Stimulated activated CD4-positive, alpha-beta T cell treated with anti-CD3 and anti-CD28 coated beads, Interleukin-12 subunit alpha, Interleukin-12 subunit beta, amount 100 ng/mL, for 4 hours (primary cell): ENCODE measurements at places on chromosomes 12 and 14.

GRCh38 chr12:104276273-104277131 is 27.0 kb upstream of the EID3 start:
- no peak for DNase-seq

GRCh38 chr12:114729731-114730130 is 45.8 kb upstream of the TBX3 start:
- DNase-seq = no peak

DNA sequence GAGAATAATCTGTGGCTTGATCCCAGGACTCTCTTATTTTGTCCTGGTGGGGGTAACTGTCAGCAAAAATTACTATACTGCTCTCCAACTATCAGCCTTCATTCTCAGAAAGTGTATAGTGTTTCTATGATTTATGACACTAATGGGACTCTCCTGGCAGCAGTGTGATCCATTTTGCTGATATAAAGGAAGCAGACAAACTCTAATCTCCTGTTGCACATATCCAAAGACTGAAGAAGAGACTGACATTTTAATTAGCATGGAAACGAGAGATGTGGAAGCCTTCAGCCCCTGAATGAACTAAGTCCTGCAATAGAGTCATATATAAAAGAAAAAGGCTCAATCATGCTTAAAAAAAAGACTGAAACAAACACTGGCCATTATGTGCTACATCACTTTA is 127.8 kb upstream of the SSTR1 start:
- DNase-seq = no peak

DNA sequence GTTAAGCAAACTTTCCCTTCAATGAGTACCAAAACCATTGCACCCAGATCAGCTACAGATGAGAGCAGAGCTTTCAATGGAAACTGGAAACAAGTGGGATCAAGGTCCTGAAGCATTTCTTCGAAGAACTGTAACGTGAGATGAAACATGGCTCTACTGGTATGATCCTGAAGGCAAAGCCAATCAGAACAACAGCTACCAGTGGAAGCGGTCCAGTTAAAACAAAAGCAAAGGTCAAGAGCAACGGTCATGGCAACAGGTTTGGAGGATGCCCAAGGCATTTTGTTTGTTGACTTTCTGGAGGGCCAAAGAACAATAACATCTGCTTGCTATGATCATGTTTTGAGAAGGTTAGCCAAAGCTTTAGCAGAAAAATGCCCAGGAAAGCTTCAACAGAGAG is 137.9 kb upstream of the CPSF6 start:
- no peak for DNase-seq

DNA sequence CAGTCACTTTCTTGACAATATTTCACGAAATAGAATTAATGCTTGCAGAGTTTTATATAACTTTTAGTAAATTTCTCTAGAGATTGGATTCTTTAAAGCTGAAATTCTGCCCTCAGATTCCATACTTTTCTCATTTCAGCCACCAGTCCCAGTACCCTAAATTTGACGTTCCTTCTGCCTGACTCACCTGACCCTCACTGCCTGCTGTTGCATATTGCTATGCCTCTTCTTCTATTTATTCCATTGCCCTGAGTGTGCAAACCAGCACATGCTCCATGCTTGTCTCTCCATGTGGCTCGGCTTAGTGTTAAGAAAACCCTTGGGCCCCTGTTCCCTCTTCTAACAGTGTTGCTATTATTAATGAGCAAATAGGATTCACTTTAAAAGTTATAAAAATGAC is 533.3 kb downstream of the LRFN5 start:
- DNase-seq = no peak

GRCh38 chr14:104473244-104473565 is 106.4 kb upstream of the C14orf180 start:
- DNase-seq = no peak

DNA sequence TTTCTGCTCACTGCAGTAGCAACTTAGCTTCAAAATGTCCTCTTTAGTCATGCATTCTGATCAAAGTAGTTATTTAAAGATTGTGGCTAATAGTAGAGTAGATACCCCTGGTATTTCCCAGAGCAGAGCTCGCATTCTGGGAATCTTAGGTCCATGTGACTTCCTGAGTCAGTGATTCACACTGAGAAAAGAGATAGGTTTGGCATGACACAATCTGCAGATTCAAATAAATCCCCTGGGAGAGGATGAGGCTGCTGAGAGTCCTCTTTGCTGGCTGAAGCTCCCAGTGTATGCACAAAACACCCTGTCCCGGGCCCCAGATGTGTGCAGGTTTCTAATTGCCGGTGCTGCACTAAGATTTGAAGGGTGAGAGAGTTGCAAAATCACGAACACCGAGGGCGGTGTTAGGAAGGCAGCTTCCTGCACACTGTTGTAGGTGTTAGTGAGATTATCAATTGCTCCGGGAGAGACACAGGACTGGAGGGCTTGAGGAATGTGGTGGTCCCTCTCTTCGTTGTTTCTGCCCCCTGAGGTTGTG is 233.2 kb downstream of the NRXN3 start:
- DNase-seq = no peak

- DNase-seq = no peak
Observed at GRCh38 chr14:52094546-52095271, 25.9 kb upstream of the NID2 start.

DNA sequence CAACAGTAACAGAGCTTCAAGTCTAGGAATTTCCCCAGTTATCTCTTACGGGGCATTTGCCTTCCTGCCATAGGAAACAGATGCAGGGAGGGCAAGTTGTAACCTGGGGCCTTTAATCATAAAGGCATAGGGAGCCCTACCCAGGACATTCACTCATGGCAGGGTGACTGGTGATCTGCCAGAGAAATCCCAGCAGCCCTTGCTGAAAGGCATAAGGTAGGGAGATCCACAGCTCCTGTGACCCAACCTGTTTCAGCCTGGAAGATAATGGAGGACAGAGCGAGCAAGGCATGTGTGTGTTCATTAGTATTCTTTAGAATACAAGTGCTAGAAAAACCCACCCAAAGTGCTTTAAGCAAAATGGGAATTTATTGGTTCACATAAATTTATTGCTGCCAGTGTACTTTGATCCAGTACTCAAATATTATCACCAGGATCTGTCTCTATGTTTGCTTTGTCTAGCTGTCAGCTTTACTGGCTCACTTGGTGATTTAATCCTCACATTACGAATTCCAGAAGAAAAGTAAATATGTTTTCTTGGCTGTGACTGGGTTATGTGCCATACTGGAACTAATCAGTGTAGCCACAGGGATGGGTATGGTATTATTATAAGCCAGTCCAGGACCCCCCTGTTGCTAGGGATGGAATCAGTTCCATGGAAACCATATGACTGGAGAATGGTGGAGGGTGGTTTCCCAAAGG is 21.1 kb upstream of the AKAP6 start:
- DNase-seq = no peak

DNA sequence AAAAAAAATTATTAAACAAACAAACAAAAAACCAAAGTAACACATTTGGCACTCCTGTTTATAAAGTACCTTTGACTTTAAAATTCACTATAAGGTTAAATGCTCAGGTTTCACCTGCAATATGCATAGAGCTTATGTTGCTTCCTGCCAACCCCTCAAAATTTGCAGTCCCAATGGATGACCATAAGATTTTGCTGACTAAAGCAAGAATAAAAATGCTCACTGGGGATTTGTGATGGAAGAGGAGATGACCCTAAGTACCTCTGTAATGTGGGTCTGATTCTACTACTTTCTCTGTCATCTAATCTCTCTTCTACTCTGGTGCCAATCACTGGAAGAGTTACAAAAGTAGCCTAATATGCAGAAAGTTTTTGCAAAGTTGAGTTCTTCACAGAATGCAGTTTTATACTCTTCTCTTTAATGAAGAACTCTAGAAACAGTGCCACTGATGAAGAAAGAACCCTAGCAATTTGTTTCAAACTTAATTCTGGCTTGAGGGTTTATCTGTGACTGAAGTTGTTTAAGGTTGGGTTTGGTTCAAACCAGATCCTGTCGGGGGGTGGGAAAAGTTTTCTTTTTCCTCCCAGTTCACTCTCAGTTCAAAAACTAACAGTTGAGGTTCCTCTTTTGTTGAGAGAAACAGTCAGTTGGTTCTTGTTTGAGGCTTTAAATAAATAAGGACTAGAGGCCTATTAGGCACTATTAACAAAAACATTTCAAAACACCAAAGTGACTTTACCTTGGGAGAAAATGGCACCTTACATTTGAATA is 10.9 kb downstream of the WASHC3 start:
- DNase-seq = no peak

DNA sequence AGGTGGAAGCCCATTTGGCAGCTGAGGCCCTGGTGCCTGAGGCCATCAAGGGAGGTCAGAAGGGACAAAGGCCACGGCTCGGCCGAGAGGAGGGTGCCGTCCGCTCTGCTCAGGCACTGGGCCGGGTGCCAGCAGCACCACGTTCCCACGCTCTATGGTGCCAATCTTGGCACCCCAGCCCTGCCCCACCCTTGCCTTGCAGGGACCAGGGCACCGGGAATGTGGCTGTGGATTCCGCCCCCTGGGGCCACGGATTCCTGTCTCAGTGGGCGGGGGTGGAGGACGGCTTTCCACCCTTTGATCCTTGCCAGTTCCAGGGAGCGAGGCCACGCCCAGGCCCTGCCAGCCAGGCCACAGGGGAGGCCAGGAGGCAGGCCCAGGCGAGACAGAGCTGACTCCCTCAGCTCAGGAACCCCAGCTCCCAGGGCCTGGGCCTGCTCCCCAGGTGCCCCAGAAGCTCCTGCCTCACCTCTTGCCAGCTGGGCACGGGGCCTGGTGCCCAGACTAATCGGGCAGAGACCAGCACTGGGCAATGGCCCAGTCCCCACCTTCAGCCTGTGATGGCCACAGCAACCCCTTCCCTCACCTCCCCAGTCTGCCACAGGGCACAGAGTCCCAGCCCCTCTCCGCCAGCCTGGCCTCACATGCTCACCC is 26.4 kb upstream of the GPR132 start:
- no peak for DNase-seq

- no peak for DNase-seq
Observed at GRCh38 chr12:14927267-14927666, 11.1 kb downstream of the ERP27 start.

- no peak for DNase-seq
Observed at GRCh38 chr14:37034410-37035285, 137.8 kb downstream of the SLC25A21 start.

DNA sequence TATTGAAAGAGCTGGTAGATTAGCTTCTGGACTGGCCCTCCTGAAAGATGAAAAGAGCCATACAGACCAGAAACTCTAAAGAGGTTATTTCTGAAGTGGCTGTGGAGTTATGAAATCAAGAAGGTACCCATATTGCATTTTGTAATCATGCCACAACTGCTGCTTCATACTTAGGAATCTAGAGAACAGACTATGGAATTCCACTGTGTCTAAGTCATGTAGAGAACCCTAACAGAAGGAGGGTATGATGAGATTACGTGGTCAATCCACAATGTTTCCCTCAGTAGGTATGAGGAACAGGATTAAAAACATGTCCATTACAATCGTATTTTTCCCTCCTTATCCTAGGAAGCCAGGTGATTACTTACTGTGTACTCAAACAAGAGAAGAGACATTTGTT is 708.8 kb downstream of the RERGL start:
- no peak for DNase-seq

DNA sequence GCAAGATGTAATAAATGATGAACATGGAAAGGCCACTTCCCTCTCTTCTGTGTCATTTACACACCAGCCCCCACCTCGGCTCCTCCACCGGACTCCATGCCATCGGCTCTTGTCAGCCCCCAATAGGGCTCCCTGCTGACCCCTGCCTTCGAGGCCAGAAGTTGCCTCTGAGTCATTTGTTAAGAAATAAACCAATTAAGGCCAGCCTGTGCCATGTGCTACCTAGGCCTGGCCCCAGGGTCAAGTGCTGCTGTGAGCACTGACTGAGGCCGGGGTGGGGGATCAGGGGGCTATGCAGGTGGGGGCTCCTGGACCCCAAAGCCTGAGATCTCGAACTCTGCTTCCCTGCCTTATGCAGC is 53.2 kb downstream of the TESC start:
- DNase-seq = no peak

GRCh38 chr14:58946431-58946830 is 242.0 kb upstream of the DAAM1 start:
- no peak for DNase-seq

GRCh38 chr14:59318908-59319307 is 130.4 kb downstream of the DAAM1 start:
- no peak for DNase-seq

GRCh38 chr14:71022012-71022869 is 115.0 kb downstream of the PCNX1 start:
- no peak for DNase-seq

- DNase-seq = no peak
Observed at GRCh38 chr12:112010415-112011344, 2.3 kb downstream of the TMEM116 start.

GRCh38 chr12:32151086-32151485 is 44.4 kb downstream of the BICD1 start:
- DNase-seq = no peak

DNA sequence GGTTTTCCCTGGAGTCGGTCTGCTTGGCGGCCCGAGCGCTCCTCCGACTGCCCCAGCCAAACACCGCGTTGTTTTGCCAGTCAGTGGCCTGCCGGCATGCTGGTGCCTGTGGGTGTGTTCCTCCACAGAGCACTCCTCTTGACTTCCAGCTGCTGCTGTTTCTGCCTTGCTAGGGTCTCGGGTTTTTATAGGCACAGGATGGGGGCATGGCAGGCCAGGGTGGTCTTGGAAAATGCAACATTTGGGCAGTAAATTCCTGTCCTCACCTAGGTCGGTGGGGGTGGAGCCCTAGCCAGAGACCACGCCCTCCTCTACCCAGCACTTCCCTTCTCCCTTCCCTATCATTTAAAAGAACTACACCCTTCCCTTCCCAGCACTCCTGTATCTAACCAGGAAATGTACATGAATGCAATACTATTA is 34.7 kb upstream of the VASH1 start:
- DNase-seq = no peak

DNA sequence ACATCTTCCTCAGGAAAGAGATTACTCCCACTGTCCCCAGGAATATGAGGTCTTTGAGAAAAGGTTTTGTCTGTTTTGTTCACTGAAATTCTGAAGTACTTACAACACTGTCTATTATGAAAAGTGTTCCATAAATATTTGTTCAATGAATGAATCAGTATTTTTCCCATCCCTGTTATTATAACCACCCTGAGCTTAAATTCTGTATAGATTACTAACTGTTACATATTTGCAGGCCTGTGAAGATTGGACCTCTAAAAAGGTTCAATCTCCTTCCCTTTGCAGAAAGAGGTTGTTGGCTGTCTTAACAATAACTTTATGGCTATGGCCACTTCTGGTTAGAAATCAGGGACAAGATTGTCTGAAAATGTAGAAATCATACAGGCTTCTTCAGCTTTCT is 174.5 kb upstream of the NPAS3 start:
- no peak for DNase-seq
